ENCODE measurements at places on chromosomes 3 and 15.

DNA sequence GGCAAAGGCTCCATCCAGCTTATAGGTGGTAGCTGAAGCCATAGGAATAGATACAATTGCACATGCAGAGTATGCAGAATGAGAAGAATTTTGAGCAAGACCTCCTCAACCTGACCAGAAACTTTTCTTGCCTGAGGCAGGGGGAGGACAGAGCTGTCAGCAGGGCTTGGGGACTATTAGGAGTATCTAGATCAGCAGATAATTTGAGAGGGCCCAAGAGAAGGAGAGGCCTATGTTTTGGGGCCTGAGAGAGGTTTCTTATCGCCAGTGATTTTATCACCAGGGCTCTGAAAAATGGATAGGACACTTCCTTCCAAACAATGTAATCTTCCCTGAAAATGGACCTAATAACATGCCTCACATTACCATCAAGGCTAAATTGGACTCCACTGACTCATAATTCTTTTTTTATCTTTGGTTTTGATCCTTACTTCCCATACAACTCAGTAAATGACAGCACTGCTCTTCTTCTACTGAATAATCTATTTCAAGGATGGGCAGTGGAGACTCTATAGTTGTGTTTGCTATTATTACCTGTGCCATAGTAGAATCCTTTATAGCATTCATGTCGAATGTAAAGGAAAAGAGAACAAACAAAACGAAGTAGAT, 15.8 kb upstream of the RAMAC start:
- DNase-seq, result no peak
- H3K27me3 ChIP-seq, result no peaks in the 10 kb centered on the region
- H3K4me3 ChIP-seq, result no peak overlapping the region
- no peaks in the 10 kb centered on the region for H3K4me1 ChIP-seq
- H3K27ac ChIP-seq, result no peak overlapping the region

- no peaks in the 10 kb centered on the region for H3K27me3 ChIP-seq
- no peaks in the 10 kb centered on the region for H3K36me3 ChIP-seq
- no peak for DNase-seq
- no peak overlapping the region for H3K27ac ChIP-seq
- no peaks in the 10 kb centered on the region for H3K4me1 ChIP-seq
- no peak overlapping the region for H3K4me3 ChIP-seq
Measured at GRCh38 chr15:59259137-59259943, 52.7 kb downstream of the LDHAL6B start.

DNA sequence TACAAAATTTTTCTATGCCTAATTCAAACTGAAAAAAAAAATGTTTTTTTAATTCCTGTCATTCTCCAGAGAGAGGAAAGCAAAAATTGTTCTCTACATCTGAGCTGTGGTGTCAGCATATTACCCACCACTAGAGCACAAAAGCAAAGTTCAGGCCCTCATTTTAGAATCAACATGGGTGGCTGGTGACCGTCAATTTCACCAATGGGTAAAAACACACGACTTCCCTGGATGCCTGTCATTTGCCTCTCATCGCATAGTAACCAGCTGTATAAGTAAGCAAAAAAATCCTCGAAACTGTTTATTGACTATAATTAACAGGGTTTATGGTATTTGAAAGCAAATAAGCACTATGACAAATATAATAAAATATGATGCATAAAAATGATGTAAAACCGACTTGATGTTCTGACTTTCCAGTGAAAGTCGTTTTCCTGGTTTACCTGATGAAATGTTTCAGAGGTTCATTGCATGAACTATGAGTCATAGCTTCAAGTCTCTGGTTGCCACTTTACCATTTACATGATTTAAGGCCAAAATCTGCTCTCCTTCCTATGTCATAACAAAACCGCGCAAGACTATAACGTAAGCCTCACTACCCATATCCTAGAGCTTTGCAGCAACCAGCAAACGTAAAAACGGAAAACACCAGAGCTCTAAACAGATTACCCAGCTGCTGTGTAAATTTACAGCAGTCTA, 60.5 kb downstream of the THBS1 start:
- no peak overlapping the region for H3K4me3 ChIP-seq
- peak overlapping the region; percentile 46 for H3K27ac ChIP-seq
- no peaks in the 10 kb centered on the region for H3K36me3 ChIP-seq
- DNase-seq, result no peak
- peaks cover 26% of the 10 kb centered on the region for H3K4me1 ChIP-seq
- no peaks in the 10 kb centered on the region for H3K27me3 ChIP-seq

DNA sequence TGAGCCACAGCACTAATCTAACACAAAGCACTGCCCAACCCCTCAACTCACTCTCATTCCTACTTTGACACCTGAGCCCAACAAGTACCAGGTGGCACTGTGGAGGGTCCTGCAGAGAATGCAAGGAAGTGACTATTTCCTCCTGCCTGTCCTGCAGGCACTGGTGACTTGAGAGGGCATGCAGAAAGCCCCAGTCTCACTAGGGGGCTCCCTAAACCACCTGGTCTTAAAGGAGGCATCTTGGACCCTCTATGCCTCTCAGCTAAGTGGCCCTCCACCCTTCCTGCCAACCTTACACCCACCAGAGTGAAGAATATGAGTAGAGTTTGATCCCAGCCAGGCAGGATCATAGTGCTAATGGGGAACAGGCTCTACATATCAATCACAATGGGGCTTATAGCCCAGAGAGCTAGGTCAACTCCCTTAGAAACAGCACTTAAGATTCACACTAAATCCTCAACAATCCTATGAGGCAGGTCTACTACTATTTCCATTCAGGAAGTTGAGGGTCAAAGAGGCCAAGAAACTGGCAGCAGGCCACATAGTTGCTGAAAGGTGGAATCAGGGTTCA, 15.2 kb downstream of the TRAIP start:
- no peak overlapping the region for H3K27ac ChIP-seq
- no peak overlapping the region for H3K4me3 ChIP-seq
- H3K36me3 ChIP-seq, result no peaks in the 10 kb centered on the region
- no peaks in the 10 kb centered on the region for H3K27me3 ChIP-seq
- H3K4me1 ChIP-seq, result peaks cover 7% of the 10 kb centered on the region

DNA sequence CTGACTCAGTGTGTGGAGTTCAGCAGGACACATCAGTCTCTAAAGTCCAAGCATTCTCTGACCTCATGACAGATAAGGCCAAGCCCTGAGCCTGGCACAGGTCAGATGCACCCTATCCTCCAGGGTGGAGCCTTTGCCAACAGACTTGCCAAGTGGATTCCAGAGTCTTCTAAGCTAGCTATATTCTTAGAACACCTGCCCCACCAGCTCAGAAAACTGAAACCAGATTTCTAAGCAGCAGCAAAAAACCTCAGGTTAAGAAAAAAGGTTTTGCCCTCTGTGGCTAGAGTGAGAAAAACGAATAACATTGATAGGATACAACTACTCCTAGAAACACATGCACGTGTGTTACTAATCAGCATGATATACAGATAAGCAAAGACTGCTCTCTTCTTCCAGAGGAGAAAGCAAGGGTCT, 11.6 kb downstream of the RMDN3 start:
- H3K27ac ChIP-seq, result peak overlapping the region; percentile 6
- no peak overlapping the region for H3K4me3 ChIP-seq
- H3K27me3 ChIP-seq, result no peaks in the 10 kb centered on the region
- no peaks in the 10 kb centered on the region for H3K4me1 ChIP-seq

DNA sequence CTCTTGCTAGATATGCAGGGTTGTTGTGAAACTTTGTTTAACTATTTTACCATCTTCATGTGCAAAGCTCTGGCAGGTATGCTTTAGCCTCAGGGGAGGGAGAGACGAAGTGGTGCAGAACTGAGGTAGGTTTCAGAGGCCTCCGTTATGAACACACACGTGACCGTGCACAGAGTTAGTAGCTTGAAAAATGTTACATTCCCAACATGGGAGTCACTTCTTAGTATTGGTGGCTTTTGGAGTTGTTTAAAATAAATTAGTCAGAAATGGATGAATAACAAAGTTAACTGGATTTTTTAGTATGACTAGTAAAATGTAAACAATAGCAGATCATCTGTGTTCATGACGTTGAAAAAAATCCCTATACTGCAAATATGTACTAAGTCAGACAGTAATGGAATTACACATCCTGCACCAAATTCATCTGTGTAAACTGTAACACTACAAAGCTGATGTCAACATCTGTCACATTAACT, 279.6 kb downstream of the KLF13 start:
- H3K27ac ChIP-seq, result no peak overlapping the region
- no peak for DNase-seq
- peaks cover 29% of the 10 kb centered on the region for H3K4me1 ChIP-seq
- H3K27me3 ChIP-seq, result no peaks in the 10 kb centered on the region

- DNase-seq, result no peak
- H3K27me3 ChIP-seq, result no peaks in the 10 kb centered on the region
- no peaks in the 10 kb centered on the region for H3K36me3 ChIP-seq
- no peak overlapping the region for H3K4me3 ChIP-seq
Measured at GRCh38 chr3:134081211-134081610, 51.5 kb upstream of the SLCO2A1 start.

- H3K27ac ChIP-seq, result no peak overlapping the region
- H3K36me3 ChIP-seq, result no peaks in the 10 kb centered on the region
- no peak overlapping the region for H3K4me3 ChIP-seq
Measured at GRCh38 chr15:79027532-79028410, 62.8 kb downstream of the RASGRF1 start.

DNA sequence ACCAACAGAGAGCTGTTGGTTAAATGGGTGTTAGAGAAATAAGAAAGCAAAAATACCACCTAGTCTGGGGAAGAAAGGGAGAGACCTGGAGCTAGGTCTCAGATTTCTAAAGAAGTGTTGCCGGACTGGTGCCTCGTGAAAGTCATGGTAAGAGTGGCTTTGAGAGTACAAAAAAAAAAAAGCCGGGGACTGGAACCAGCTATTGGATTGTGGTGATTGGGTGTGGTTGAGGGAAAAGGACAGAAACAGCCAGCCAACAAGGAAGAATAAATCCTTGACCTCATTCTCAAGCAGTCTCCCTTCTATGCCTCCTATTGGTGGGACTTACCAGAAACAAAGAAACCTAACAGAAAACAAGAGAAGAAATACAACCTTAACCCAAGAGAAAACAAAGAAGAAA, 346.4 kb upstream of the KCNMB2 start:
- no peak for DNase-seq
- H3K27me3 ChIP-seq, result no peaks in the 10 kb centered on the region
- H3K4me3 ChIP-seq, result no peak overlapping the region
- H3K27ac ChIP-seq, result no peak overlapping the region
- H3K36me3 ChIP-seq, result no peaks in the 10 kb centered on the region
- H3K4me1 ChIP-seq, result no peaks in the 10 kb centered on the region

DNA sequence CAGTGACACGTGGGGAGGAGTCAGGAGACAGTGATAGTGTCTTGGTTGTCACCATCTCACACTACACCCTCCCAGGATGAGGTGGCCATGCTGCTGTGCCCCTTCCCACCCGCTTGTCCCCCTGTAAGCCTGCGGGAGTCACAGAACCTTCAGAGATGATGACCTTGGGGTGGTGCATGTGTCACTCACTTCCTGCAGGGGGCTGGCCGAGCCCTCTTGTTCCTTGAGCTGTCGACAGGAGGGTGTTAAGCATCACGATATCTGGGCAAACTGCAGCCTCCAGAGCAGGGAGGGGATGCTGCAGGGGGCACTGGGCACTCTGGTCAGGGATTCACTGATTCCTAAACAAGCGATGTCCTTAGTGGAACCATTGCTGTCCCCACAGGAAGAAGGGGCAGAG, 27.7 kb downstream of the FAH start:
- H3K27me3 ChIP-seq, result no peaks in the 10 kb centered on the region
- H3K27ac ChIP-seq, result no peak overlapping the region
- DNase-seq, result no peak

DNA sequence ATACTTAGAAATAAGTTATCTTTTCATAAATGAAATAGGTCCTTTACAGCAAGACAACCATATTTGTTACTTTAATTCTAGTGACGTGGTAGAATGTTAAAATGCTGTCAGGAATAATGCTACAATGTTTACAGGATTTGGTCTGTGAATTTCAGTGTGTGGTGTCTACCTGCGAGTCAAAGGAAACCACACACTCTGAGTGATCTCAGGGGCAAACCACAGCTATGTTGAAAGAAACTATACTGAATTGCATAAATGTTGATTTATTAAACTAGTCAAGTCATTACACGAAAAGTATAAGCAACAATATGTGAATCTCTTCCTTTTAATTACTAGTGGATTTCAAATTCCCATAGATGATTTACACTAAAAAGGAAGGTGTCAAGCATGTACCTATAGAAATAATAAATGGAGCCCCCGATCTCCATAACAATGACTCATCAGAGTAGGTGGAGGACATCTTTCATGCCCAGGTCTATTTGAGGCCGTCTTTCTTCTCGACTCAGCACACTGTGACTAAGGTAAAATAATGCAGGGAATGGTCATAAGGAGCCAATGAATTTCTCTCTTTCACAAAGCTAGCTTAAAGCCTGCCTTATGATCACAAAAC, 463.0 kb downstream of the ERC2 start:
- no peaks in the 10 kb centered on the region for H3K36me3 ChIP-seq
- no peak overlapping the region for H3K27ac ChIP-seq
- no peaks in the 10 kb centered on the region for H3K4me1 ChIP-seq
- H3K4me3 ChIP-seq, result no peak overlapping the region

GRCh38 chr3:88334187-88334868, 184.6 kb downstream of the C3orf38 start:
- H3K4me1 ChIP-seq, result no peaks in the 10 kb centered on the region
- H3K4me3 ChIP-seq, result no peak overlapping the region
- no peak overlapping the region for H3K27ac ChIP-seq
- no peaks in the 10 kb centered on the region for H3K27me3 ChIP-seq
- no peaks in the 10 kb centered on the region for H3K36me3 ChIP-seq

- H3K36me3 ChIP-seq, result no peaks in the 10 kb centered on the region
- DNase-seq, result no peak
- H3K27me3 ChIP-seq, result no peaks in the 10 kb centered on the region
Measured at GRCh38 chr15:31016446-31016915, 25.1 kb upstream of the MTMR10 start.

- H3K4me3 ChIP-seq, result no peak overlapping the region
- H3K36me3 ChIP-seq, result no peaks in the 10 kb centered on the region
- H3K27me3 ChIP-seq, result no peaks in the 10 kb centered on the region
- no peak for DNase-seq
- H3K27ac ChIP-seq, result no peak overlapping the region
Measured at GRCh38 chr15:61084472-61084871, 144.6 kb downstream of the RORA start.

GRCh38 chr3:128415773-128416577, 50.7 kb downstream of the DNAJB8 start:
- H3K27ac ChIP-seq, result peak overlapping the region; percentile 19
- H3K4me1 ChIP-seq, result no peaks in the 10 kb centered on the region
- H3K36me3 ChIP-seq, result no peaks in the 10 kb centered on the region
- H3K27me3 ChIP-seq, result no peaks in the 10 kb centered on the region

Data from esophagus squamous epithelium (tissue), 5 donors.